ENCODE measurements at places on chromosomes 12 and 14. TPM values are rescaled to one million over a fixed set of nuclear protein-coding genes. Genes with fewer than 3 reads are reported as not detected.

ETFBKMT gene
- total RNA-seq = 1.9 TPM

ACOT6 gene
- total RNA-seq = not detected

KLRC2 gene
- total RNA-seq = not detected

DAAM1 gene
- 22.6 TPM for total RNA-seq

GPR132 gene
- 0.31 TPM for total RNA-seq

PROX2 gene
- total RNA-seq = 2.7 TPM

GRCh38 chr14:68012871-68013270, 193.3 kb downstream of the RAD51B start:
- ATAC-seq = no peak

GRCh38 chr12:13093191-13093847, 10.1 kb downstream of the GSG1 start:
- ATAC-seq = peak; percentile 29

DNA sequence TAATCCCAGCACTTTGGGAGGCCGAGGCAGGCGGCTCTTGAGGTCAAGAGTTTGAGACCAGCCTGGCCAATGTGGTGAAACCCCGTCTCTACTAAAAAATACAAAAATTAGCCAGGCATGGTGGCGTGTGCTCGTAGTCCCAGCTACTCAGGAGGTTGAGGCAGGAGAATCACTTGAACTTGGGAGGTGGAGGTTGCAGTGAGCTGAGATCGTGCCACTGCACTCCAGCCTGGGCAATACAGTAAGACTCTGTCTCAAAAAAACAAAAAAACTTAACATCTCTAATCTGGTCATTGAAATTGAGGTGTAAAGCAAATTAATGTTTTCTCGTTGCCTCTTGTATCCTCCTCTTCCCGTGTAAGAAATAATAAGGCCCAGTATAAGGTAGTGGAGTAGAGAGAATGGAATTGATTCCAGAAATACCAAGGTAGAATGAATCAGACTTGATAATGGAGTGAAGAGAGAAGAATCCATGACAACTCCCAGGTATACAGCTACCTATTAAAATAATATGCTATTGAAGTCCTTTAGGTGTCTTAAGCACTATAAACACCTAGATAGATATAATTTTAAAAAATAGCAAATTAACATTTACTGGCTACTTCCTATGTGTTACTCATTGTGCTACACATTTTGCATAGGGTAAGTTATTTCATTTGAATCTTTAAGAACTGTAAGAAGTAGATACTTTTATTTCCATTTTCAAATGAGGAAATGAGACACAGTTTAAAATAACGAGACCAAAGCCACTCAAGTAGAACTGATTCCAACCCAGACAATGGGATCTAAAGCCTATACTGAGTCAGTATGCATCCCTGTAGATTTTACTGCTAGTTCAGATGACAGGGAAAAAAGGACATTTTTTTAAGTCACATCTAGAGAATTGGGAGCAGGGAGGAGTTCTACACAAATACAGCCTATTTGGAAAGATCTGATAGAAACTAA, 23.2 kb downstream of the RAP1B start:
- ATAC-seq = no peak

DNA sequence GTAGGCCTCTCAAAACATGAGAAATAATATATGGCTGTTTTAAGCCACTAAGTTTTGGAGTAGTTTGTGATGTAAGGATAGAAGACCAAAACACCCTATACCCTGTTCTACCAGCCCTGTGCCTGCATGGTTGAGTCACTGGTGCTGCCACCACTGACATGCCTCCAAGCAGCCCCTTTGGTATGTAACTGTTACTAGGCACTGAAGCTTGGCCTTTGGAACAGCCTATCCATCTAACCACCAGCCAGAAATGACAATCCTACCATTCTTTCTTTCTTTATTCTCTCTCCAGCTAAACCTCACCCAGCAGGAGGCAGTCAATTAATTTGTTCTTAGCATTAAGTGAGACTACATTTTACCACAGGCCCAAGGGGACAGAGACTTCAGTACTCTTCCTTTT, 240.3 kb downstream of the MSRB3 start:
- no peak for ATAC-seq

- ATAC-seq = no peak
Observed at GRCh38 chr12:130989391-130989790, 35.7 kb downstream of the ADGRD1 start.

DNA sequence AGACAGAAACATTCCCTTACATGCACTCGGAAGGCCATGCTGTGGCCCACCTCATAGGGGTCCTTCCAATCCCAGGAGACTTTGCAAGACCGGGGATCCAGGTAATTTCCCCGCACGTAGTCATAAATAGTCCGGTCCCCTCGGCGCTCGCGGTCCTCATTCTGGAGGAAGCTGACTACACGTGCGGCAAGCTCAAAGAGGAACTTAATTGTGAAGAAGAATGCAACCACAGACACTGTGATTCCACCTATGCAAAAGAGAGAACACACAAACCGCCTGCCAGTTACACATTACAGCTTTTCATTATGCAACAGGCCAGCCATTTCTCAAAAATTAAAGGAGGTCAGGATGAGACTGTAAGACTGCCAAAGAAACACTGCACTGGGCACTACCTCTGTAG, 28.4 kb downstream of the AREL1 start:
- ATAC-seq = no peak

DNA sequence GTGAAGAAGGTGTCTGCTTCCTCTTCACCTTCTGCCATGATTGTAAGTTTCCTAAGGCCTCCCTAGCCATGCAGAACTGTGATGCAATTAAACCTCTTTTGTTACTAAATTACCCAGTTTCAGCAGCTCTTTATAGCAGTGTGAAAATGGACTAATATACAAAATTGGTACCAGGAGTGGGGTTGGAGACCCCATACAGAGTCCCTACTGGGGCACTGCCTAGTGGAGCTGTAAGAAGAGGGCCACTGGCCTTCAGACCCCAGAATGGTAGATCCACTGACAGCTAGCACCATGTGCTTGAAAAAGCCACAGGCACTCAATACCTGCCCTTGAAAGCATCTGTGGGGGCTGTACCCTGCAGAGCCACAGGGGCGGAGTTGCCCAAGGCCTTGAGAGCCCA, 44.8 kb upstream of the CRADD start:
- ATAC-seq = no peak

DNA sequence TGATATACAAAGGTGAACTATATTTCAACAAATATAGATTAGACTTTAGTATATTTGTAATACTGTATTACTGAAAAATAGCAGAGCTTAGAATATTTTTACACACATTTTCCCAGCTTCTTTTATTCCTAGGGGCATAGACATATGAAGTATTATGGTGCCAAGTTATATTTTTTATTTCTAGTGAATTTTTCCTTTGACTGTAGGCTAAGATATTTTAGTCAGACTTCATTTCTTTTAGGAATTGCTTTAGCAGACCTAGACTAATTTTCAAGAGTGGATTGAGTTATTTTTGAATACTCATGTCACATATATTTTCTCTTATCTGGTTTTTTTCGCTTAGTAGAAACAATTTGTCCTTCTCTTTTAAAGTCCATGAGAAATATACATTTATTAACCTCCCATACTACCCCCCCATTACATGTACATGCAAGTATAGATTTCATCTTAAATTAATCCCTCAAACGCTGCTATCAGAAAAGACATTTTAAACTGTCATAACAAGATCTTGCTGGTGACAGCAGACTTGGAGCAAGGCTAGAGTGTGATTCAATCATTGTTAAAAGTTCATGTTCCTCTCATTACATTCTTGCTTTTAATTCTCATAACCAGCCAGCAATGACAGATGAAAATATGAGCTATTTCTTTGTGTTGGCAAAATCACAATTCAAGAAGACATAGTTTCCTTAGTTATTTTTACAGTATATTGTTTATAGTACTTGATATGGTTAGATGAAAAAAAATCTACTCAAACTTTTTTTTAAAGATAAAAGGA, 456.1 kb downstream of the AEBP2 start:
- ATAC-seq = no peak

- no peak for ATAC-seq
Observed at GRCh38 chr12:6181166-6181565, 19.0 kb upstream of the CD9 start.

GRCh38 chr14:97840159-97840558, 1043.0 kb downstream of the VRK1 start:
- no peak for ATAC-seq
